ENCODE measurements at places on chromosomes 2 and 18.
A peak's percentile ranks its signal among the peaks of the same experiment; 100 is the strongest.

GRCh38 chr2:160583813-160584537 is 90.4 kb upstream of the RBMS1 start:
- no peak for DNase-seq

DNA sequence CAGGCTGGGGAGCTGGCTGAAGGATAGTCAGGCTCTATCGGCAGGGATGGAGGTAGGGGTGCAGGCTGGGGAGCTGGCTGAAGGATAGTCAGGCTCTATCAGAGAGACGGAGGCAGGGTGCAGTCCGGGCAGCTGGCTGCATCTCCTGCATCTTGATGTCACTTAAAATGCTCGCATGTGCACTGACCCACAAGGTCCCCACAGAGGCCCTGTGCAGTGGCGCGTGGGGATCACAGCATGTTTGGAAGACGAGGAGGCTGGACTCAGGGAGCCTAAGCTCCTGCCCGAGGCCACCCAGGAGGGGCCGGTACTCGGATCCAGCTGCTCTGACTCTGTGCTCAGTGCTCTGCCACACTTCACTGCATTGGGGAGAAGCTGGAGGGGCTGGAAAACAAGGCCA is 189.0 kb upstream of the HDAC4 start:
- DNase-seq, result no peak

- peak; percentile 52 for DNase-seq
Observed at GRCh38 chr2:38508311-38509039, 94.3 kb downstream of the HNRNPLL start.

- no peak for DNase-seq
Observed at GRCh38 chr2:110095994-110096633, 19.5 kb downstream of the MALL start.

DNA sequence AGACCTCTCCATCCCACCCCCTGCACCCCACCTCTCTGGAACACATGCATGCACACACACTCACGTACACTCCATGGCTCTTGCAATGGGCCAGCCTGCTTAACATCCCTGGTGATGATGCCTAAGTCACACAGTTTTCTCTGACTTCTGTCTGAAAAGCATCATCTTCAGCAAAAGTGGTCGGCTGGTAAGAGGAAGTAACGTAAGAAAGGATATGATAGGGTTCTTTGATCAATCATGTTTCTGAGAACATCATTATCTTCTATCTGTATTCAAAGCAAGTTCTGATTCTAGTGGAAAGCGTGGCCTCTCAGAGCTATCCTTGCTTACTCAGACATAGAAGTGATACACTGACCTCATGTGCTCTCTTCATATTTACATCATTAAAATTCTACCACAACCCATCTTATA is 11.4 kb upstream of the NDUFV2 start:
- DNase-seq, result no peak

GRCh38 chr2:28394331-28394877 is 1.7 kb downstream of the FOSL2 start:
- no peak for DNase-seq

- DNase-seq, result no peak
Observed at GRCh38 chr2:95052804-95053479, 27.4 kb downstream of the MAL start.

DNA sequence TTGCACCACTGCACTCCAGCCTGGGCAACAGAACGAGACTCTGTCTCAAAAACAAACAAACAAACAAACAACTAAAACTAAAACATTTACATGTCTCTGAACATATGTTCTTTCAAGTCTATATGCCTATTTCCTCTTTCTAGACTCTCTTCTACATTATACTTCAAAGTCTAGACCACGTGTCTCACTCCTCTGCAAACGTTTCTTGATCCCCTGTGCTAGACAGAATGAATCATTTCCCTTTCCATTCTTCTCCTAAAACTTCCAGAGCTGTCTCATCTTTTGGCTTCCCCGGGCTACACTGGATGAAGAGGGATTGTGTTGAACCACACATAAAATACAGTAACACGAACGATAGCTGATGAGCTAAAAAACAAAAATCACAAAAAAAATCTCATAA is 67.1 kb downstream of the BAZ2B start:
- DNase-seq, result no peak

DNA sequence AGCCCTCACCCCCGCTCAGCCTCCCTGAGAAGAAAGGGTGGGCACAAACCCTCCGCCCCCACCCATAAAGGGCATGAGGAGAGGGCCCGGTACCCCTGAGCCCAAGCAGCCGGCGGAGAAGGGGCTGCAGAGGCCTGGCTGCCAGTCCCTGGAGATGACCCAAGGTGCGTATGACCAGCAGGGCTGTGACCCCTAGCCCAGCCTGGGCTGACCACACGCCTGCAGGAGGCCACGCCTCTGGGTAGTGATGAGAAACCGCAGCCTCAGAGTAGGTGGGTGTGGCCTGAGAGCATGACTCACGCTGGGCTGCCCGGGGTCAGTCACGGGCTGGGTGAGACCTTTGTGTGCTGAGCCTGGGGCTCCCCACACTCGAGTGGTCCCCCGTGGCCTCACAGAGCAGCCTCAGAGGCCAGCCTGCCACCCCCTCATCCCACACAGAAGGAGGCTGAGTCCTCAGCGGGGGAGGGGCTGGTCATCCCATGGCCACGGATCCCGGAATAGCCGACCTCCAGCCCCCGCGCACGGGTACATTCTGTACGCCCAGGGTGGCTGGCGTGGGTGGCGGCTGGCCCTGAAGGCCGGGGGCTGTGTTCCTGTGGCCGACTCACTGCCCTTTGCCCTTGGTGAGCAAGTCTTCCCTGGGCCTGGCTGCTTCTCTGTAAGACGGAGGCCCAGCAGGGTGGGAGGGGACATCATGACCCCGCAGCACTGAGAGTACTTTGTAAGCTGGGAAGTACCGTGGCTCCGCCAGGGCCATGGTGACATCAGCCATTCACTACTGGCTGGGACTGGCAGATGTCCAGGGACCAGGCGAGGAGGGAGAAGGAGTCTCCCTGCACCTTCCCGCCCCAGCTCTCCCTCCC is 110.8 kb upstream of the OTOS start:
- no peak for DNase-seq

GRCh38 chr2:15507697-15508096 is 53.4 kb downstream of the NBAS start:
- DNase-seq, result no peak

DNA sequence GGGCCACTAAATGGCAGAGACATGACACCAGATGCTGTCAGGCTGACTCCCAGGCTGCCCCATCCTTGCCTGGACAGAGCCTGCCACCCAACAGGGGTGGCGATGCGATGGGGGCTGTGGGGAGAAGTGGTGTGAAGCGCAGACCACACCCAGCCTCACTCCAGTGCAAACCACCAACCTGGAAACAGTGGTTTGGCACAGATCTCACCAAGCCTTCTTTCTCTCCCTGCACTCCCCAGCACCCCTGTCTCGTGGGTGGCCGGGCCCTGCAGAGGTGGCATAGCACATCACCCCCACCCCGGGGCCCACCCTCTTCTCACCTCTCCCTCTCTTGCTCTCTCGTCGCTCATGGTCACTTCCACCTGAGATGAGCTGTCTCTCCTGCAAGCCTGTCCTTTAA is 32.6 kb downstream of the CIB4 start:
- no peak for DNase-seq

DNA sequence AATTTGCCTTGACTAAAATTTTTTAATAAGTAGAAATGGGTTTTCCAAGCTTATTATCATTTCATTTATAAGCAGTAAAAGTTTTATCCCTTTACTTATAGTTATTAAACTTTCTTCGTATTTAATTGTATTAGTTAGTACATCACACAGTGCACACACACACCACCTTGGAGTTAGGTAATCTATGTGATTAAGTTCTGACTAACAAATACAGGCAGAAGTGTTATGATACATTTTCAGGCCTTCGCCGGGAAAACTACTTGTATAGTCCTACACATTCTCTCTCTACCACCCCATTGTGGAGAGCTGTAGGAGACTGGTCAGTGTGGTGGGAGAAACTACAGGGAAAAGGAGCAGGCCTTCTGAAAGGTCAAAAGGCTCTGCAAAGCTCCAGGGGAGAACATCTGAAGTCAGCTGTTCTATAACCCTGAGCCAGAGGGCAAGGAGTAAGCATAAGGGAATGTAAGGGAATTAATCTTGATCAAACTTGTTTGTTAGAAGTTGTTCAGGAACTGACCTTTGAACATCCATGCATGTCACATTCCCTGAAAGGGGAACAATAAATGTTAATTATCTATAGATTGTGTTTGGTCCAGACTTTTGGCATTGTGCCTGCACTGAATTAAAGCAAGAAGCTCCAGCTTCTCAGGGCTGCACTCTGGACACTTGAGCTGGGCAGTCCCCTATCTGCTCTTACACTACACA is 231.7 kb downstream of the FSIP2 start:
- no peak for DNase-seq

- no peak for DNase-seq
Observed at GRCh38 chr2:200042102-200042735, 86.8 kb downstream of the MAIP1 start.

DNA sequence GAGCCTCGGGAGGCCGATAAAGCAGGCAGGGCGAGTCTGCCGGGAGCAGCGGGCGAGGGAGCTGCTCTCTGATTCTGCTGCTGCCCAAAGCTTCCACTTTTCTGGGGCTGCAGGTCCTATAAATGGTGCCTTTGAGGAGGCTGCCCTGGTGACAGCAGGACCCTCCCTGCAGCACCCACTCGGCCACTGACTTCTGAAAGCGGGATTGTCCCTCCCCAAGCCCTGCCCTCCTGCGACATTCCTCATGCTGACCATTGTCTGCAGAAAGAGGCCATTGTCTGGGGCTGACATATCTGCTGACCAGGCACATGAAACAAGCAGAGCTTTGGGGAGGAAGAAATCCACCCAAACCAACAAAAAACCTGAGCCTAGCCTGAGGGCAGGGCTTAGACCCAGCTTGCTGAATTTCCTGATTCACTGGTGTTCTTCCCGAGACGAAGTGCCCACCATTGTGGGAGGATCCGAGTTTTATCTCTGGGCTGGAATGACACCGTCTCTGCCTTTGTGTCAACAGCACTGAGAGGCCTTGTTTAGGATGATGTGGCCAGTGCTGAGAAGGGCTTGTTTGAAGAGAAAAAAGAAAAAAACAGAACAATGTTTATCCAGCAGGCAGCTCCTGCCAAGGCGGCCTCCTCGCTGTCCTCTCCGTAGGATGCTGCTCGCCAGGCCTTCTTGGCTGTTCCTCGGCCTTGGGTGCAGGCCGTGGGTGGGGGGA is 129.7 kb downstream of the MYCN start:
- no peak for DNase-seq

GRCh38 chr18:44691148-44691925 is 10.6 kb downstream of the SETBP1 start:
- no peak for DNase-seq

GRCh38 chr2:61962095-61962984 is 56.9 kb downstream of the COMMD1 start:
- DNase-seq, result no peak

DNA sequence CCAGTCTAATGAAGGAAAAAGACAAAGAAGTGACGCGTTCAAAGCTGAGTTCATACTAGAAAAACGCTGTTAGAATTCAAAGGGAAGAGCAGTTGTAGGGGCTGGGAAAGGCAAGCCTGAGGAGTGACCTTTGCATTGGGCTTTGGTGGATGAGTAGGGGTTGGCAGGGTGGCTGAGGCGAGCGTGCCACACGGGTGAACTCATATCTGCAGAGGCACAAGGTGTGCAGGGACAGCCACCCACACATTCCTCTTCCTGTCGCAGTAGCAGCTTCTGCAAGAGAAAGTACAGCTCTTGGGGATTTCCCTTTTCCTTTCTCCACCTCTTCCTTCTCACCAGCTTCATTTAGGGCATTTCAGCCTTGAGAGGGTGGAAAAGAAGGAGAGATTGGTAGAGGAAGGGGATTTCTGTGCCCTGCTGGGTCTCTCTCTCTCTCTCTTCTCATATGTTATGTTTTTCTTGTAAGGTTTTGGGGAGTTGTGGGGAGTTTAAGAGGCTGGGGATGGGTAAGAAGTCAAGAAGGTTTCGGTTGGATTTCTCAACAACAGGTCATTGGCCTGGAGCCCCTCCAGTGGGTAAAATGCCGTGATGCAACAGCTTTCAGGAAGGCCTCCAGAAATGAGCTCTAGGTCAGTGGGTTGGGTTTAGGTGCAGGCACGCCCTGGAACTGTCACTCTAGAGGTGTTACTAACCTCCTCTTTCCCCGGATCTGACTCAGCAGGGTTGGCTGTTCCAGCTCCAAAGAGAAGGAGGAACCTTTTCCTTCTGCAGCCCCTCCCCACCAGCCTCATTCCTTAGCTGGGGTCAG is 40.1 kb downstream of the ODC1 start:
- DNase-seq, result peak; percentile 69

- no peak for DNase-seq
Observed at GRCh38 chr2:183458460-183458859, 334.2 kb downstream of the NUP35 start.

DNA sequence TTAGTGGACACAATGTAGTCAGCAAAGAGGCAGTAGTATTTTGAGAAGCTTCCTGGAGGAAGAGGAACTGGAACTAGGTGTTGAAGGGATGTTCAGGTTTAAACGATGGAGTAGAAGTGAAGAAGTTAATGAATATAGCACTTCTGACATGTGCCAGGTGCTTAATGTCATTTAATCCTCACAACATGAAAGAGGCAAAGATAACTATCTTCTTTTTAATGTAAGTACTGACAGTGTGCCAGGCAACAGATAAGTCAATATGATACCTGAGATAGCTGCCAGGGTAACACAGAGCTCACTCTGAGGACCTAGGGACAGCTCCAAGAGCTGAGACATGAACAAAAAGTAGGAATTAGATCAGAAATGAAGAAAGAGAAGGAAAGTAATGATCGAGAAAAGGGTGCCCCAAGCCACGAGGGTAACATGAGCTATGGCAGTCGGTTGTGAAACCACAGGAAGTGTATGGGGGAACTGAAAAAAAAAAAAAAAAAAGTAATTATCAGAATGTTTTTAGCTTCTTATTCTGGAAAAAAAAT is 140.7 kb downstream of the RNF144A start:
- no peak for DNase-seq

DNA sequence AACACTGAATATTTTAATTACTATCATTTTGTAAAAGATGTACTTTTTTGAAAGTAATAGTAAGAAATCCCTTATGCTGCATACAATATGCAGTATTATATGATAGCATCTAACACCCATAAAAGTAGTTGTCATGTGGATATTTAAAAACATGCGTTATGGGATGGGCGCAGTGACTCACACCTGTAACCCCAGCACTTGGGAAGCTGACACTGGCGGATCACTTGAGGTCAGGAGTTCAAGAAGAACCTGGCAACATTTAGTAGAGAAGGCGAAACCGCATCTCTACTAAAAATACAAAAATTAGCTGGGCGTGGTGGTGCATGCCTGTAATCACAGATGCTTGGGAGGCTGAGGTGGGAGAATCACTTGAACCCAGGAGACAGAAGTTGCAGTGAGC is 88.9 kb downstream of the FEZ2 start:
- no peak for DNase-seq
